IPS-NIHi11 (cell line): ENCODE measurements at places on chromosomes 7 and 10.
A peak's percentile ranks its signal among the peaks of the same experiment; 100 is the strongest.

- no peak for DNase-seq
Measured at GRCh38 chr7:27364344-27364758, 121.7 kb downstream of the EVX1 start.

GRCh38 chr7:151381348-151382078 lies 28.3 kb downstream of the WDR86 start:
- DNase-seq = peak; percentile 91

DNA sequence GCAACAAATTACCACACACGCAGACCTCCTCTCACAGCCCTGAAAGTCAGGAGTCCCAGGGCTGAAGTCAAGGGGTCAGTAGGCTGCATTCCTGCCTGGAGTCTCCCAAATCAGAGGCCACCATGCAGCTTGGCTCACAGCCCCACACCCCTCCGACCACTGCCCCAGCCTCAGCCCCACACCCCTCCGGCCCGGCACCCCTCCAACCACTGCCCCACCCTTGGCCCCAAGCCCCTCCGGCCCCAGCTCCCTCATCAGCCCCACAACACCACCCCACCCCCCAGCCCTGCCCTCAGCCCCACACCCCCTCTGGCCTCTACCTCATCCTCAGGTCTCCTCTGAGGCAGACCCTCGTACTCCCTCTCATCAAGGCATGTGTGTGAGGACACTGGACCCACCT lies 85.7 kb downstream of the DIP2C start:
- no peak for DNase-seq

DNA sequence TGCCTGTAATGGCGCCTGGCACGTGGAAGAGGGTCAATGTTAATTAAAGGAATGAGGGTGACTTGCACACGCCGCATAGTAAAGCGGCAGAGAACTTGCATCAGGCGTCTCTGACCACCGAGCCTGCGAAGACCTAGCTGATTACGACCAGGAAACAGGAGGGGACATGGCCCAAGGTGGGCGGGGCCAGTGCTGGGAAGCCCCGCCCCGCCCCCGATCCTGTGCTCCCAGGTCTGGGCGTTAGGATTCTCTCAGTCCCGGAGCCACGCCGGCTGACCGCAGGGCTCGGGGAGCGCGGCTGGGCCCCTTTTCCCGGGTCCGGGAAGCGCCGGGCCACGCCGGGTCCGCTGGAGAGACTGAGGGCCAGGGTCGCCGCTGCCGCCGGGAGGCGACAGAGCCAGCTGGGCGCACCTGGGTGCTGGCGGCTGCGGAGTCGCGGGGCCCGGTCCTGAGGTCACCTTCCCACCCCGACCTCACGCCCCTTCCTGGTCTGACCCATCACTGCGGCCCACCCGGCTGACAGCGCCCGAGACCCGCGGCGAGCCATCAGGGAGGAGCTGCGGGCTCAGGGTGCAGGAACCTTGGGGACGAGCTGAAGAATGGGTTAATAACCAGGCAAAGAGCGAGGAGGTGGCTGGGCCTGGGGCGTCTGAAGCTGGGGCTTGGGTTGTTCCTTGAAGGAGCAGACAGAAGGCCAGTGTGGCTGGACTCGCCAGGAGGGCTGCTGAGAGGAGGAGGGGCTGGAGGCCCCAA lies 23.0 kb upstream of the GRID1 start:
- peak; percentile 93 for DNase-seq

DNA sequence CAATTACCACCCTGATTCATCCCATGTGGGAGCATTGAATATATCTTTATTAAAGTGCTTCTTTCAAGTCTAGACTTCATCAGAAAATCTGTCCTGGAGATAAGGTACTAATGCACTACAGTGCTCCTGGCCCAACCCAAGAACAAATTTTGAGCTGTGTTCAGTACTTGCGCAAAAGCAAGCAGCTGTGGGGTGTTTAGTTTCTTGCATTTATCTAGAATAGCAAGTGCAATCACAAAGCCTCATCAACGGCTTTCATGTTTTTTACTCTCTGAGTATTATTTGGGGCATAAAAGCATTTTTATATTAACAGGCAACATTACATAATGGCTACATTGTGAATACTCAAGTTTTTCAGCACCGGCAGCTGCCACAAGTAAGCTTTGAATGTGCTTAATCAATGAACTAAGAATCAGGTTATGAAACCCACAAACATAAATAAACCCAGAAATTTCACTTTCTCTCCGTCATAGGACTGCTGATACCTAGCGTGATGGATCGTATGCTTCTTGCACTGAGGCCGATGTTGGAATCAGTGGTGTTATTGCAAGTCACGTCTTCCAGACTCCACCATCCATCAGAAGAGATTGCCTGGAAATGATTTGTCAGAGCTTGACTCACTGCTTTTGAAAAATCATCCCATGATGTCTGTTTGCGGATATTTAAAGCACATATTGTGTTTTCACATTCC lies 113.1 kb downstream of the CTTNBP2 start:
- no peak for DNase-seq

GRCh38 chr10:17430647-17431355 lies 23.6 kb downstream of the ST8SIA6 start:
- DNase-seq = peak; percentile 66

DNA sequence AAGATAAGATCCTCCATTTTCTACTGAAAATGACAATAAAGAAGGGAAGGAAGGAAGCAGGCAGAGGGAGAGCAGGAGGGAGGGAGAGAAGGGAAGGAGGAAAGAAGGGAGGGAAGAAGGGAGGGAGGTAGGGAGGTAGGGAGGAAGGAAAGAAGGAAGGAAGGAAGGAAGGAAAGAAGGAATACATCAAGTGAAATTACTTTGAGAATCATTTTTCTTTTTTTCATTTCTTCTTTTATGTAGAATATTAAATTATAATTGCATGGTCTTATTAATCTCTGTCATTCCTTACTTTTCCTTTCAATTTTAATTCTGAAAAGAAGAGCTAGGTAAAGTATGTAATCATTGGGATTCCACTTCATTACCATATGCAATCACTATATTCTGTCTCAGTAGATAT lies 97.8 kb downstream of the PLXDC2 start:
- DNase-seq = no peak
